Sigmoid colon (tissue), 7 donors: ENCODE measurements at places on chromosomes 11 and 22. TPM values are rescaled to one million over a fixed set of nuclear protein-coding genes. Genes with fewer than 3 reads are reported as not detected.

GRCh38 chr11:71221821-71222220 lies 30.6 kb downstream of the SHANK2 start:
- DNase-seq, result peak; percentile 55

- DNase-seq, result no peak
Measured at GRCh38 chr11:62001450-62002191, 34.2 kb upstream of the FTH1 start.

- no peak for DNase-seq
Measured at GRCh38 chr11:64539711-64540427, 51.2 kb upstream of the SLC22A12 start.

GRCh38 chr11:69799582-69799981 lies 19.6 kb downstream of the FGF3 start:
- no peak for DNase-seq

The LMO2 gene
- total RNA-seq, result 11.3 TPM

The IGLL1 gene
- not detected for total RNA-seq

The ZNF280B gene
- 0.41 TPM for total RNA-seq

The OR8G5 gene
- total RNA-seq, result not detected
